Effector memory CD4-positive, alpha-beta T cell (primary cell): ENCODE measurements at places on chromosomes 16 and 17.

- no peak for DNase-seq
Measured at GRCh38 chr17:7279448-7279847, 2.1 kb upstream of the SLC2A4 start.

GRCh38 chr17:63464691-63465236, 12.1 kb upstream of the ACE start:
- no peak for DNase-seq

DNA sequence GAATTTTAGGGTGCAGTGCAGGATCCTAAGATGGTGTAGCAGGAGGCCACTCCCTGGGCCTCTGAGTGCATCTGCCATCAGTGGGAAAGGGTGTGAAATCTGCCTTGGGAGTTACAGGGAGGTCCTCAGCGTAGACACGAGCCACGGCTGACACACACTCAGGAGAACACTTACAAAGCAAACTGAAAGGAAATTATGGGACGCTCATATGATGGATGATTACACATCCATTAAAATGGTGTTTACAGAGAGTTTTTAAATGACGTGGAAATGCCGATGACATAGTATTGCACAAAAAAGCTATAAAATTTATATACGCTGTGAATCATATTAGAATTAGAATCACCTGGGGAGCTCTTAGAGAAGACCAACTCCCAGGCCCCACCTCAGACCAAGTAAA, 175.2 kb downstream of the CCDC182 start:
- no peak for DNase-seq

DNA sequence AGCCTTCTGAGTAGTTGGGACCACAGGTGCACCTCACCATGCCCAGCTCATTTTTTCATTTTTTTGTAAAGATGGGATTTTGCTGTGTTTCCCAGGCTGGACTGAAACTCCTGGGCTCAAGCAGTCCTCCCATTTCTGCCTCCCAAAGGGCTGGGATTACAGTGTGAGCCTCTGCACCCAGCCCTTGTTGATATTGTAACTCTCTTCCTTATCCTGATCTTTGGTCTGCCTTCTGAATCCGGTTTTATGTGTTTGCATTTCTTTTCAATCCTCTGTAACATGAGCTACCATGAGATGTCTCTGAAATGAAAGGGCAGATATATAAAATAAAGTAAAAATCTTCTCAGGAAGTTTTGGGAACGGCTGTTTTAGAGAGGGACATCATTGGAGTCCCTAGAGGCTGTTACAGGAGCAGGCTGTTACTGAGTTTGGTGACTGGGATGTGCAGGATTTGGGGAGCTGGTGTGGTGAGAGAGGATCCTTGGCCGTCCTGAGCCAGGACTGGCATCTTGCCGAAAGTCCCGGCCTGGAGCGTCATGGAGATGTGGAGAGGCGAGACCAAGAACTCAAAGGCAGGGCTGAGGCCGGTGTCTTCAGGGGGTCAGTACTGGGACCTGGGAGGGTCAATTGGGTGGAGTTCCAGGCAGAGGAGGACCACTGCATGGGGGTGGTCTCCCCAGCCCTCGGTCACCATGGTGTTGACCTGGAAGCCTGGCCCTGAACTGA, 39.4 kb downstream of the ATP2C2 start:
- no peak for DNase-seq

GRCh38 chr16:12460064-12460392, 343.7 kb downstream of the CPPED1 start:
- no peak for DNase-seq

- no peak for DNase-seq
Measured at GRCh38 chr16:60741810-60742209, 1294.4 kb downstream of the CDH8 start.
